Mucosa of gallbladder (tissue), 1 donor: ENCODE measurements at places on chromosomes 11 and 22.

- no peak for DNase-seq
Observed at GRCh38 chr11:79388201-79388600, 52.6 kb downstream of the TENM4 start.

DNA sequence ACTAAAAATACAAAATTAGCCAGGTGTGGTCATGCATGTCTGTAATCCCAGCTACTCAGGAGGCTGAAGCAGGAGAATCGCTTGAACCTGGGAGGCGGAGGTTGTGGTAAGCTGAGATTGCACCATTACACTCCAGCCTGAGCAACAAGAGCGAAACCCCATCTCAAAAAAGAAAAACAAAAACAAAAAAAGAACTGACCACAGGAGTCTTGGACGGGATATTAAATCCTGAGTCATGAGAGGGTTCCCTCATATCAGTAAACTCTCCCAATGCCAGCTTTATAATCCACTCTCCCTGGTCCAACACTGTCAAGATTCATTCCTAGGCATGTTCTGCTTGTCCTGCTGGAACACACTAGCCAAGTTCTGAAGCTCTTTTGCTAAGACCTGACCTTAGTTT is 61.5 kb upstream of the EP300 start:
- no peak for DNase-seq

- DNase-seq: no peak
Observed at GRCh38 chr11:111301004-111301841, 2.9 kb downstream of the POU2AF3 start.

GRCh38 chr11:115944596-115944995 is 440.4 kb upstream of the CADM1 start:
- no peak for DNase-seq

DNA sequence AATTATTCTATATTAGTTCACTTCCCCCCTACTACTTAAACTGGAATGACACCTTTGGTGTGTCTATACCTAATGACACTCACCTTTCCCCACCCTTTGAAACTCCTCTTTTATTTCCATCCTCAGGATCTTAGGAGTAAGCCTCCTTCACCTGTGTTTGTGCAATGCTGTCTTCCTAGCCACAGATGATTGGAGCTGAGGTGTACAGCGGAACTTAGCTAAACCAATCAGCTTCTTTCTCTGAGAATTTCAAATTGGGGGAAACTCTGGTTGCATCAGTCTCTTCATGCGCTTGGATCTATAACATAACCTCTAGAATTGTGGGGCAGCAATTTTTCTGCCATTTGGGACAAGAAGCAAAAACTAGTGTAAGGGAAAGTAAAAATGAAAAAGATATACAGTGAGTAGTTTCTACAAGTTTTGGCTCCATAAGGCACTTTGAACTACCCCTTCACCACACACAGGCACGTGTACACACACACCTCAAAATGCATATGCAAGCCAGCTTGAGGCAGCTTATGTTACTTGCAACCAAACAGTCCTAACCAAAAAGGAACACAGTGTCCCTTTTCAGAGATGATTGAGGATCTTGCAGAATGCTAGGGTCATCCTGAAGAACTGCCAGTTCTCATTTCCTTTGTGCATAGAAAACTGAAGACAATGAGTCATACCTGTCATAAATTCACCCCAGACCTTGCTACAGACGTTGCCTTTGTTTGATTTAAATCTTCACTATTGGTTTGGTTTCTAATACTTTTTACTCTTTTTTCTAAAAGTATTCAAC is 36.0 kb upstream of the LDLRAD3 start:
- no peak for DNase-seq

DNA sequence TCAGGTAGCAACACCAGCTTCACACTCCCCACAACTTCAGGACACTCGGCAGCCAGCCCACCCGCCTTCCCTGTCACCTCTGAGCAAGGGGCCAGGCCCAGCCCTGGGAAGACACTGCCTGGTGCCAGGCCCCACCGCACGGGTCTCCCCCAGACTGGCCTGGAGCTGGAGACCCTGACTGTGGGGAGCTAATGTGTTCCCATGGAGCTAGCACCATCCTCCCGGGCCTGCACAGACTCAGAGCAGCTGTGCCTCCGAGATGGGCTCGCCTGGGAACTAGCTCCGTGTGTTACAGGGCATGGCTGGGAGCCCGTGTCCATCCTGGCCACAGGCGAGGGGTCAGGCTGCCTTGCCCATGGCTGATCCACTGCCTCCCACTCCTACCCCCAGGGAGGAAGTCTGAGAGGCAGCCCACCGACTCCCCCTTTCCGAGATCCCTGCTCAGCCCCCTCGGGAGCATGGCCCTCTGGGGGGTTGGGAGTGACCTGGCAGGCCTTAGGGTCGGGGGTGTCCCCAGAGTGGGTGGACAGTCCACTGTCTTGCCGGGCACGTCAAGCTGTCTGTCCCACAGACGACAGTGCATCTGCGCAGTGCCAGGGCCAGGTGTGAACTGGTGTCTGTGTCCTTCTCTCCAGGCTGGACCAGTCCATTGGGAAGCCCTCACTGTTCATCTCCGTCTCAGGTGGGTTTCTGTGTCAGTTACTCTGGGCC is 76.7 kb upstream of the KCNQ1OT1 start:
- peak; percentile 11 for DNase-seq

DNA sequence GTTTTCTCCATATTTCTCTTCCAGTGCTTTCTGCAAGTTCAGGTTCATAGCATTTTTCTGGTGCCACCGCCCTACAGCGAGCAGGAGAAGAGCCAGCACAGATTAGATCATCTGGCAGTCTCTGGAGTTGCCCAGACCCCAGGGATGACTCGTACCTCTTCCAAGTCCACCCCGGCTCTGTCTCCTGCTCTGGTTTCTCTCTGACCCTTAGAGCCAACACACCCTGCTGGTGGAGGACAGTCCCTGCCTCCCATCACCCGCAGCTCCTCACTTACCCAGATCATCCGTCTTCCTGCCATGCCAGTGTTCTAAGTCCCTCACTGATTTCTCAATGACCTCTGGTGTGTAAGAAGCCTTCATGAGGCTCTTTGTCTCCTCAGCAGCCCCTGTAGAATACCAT is 28.0 kb downstream of the TST start:
- no peak for DNase-seq

DNA sequence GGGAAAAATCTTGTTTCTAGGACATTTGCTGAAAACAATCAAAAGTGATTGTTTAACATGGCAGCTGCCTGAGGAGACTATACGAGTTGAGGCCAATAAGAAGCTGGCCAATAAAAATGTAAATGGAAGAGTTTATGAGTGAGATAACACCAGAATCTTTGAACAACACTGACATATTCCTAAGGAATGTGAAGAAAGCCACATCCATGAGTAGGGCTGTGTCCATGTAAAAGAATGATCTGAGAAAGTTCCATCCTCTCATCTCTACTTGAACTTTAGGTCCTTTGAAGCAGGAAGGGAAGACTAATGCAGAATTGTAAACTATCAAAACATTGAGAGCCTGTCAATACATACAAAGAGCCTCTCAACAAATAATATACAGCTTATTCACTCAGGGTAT is 6.9 kb upstream of the CHORDC1 start:
- DNase-seq: no peak

- no peak for DNase-seq
Observed at GRCh38 chr11:127559978-127560377, 559.4 kb upstream of the KIRREL3 start.

DNA sequence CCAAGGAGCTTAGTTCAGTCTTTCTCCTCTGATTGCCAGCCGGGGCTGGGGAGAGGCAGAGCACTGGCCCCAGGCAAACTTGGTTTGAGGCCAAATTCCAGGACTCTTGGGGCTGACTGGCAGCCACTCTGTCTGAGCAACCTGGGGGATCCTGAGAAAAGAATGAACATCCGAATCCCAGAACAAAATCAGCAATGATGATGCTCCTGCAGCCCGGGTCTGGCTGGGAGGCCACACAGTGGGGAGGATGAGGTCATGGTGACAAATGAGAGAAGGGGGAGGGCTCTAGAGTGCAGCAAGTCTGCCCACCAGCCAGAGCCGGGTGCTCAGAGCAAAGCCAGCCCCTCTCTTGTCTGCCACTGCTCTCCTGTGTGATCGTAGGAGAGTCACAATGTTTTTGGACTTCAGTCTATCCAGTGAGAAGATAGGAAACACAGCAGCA is 71.8 kb upstream of the PAX6 start:
- no peak for DNase-seq

DNA sequence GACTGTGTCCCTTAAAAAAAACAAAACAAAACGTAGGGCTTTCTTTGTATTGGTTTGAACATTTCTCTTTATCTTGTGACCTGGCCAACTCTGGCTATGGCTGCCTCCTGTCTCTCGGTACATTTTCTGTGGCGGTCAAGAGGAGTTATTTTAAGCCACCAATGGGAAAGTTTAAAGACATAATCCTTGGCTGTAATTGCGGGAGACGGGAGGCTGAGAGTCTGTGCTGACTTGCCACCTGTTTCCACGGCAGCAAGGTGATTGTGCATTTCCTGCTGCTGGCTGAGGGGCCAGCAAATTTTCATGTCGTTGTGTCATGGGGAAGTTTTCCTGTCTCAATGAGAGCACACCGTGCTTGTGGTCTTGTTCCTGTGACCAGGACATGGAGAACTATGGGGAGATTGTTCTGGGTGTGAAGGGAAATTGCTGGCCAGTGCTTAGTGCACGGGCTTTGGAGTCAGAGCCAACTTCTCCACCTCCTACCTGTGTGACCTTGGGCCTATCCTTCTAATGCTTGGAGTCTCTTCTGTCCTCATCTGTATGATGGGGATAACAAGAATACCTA is 11.0 kb downstream of the PTPRJ start:
- no peak for DNase-seq

GRCh38 chr11:34327804-34328631 is 29.8 kb downstream of the ABTB2 start:
- peak; percentile 59 for DNase-seq

- DNase-seq: no peak
Observed at GRCh38 chr11:74097686-74098237, 73.0 kb downstream of the C2CD3 start.

- DNase-seq: no peak
Observed at GRCh38 chr11:75248924-75249256, 8.3 kb downstream of the TPBGL start.

GRCh38 chr11:81839016-81839415 is 894.6 kb downstream of the FAM181B start:
- no peak for DNase-seq

GRCh38 chr11:34630544-34630943 is 9.7 kb downstream of the EHF start:
- DNase-seq: no peak

DNA sequence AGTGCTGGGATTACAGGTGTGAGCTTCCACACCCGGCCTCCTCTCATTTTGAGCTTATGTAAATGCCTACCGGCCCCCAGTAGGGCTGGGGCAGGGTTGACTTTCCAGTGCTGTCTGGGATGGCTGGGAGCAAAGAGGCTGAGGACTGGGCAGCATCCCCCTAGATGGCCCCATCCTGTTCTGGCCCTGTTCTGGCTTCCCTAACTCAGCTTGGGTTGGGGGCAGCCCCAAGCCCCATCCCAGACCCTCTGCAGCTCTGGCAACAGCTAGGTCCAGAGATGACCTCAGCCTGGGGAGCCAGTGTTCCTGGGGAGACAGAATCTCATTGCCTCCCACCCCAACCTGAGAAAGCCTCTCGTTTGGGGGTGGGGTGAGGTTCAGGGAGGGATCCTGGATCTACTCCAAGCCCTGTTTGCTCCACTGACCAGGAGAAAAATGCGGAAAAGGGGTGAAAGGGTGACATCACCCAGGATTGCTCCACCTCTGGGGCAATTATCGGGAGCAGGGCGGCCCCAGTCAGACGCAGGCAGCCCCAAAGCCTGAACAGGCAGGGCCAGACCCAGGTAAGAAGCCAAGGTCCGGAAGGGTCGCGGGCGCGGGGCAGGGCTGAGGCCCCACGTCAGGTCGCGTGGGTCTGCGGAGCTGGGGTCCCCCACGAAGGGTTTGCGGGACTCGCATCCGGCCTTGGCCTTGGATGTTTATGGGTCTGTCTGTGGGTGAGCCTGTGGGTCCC is at the start of gene PNPLA2:
Gene PNPLA2 (plus strand): TSS at position 519 of the 733 bp plus-strand sequence. CDS start 805 bp downstream, outside the sequence.
- DNase-seq: no peak

GRCh38 chr11:124884340-124884739 is 13.3 kb downstream of the ROBO4 start:
- DNase-seq: no peak

- no peak for DNase-seq
Observed at GRCh38 chr22:21761086-21761485, 25.5 kb upstream of the YPEL1 start.

DNA sequence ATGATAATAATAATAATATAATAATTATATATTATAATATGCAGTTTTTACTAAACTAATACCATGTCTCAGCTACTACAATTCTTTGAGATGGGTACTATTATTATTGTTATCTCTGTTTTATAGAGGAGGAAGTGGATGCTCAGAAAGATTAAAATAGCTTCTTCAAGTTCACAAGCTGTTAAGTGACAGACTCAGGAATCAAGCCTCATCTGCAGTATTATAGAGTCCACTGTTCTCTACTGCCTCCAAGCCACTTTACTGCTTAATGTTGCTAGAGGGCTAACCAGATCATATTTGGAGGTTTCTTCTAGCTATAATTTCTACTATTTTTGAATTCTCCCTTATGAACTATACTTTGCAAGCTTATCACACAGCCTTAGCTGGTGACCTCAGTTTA is 62.7 kb downstream of the CSTPP1 start:
- no peak for DNase-seq

- no peak for DNase-seq
Observed at GRCh38 chr22:50526834-50527801, 1.7 kb upstream of the SCO2 start.

DNA sequence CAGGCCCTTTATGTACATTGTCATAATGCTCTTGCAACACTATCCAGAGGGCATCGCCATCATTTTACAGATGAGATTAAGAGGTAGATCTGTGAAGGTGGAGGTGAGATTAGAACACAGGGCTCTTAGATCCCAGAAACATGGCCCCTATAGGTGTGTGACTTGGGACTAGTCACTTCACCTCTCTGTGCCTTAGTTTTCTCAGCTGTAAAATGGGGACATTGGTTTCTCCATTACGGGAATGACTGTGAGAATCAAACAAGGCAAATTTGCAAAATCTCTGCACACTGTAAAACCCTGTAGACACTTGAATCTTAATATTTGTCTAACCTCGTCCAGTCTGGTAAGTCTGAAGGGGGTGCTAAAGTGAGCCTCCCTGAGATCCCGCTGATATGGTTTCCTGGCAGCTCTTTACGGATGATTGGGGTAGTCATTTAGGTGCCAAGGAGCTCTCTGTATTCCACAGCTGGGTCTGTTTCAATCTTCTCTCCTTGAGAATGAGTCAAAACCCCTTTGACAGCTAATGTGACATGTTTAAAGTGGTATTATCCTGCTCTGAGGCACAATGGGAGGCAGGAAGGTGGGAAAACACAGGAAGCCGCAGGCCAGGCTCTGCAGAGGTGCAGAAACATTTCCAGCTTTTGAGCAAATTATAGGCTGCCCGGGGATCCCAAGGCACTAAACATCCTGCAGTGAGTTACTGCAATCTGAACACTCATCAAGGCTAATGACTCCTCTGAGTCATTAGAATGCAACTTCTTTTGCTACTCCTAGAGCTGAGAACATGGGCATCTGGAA is 140.8 kb downstream of the CCDC81 start:
- no peak for DNase-seq
